Esophagus muscularis mucosa (tissue), 4 donors: ENCODE measurements at places on chromosomes 12 and 14. TPM values are rescaled to one million over a fixed set of nuclear protein-coding genes. Genes with fewer than 3 reads are reported as not detected.

Gene TSPAN31
- 44.9 TPM for total RNA-seq

Gene FITM1
- 0.52 TPM for total RNA-seq

GRCh38 chr12:117986705-117987469 lies 18.1 kb upstream of the KSR2 start:
- DNase-seq: no peak

DNA sequence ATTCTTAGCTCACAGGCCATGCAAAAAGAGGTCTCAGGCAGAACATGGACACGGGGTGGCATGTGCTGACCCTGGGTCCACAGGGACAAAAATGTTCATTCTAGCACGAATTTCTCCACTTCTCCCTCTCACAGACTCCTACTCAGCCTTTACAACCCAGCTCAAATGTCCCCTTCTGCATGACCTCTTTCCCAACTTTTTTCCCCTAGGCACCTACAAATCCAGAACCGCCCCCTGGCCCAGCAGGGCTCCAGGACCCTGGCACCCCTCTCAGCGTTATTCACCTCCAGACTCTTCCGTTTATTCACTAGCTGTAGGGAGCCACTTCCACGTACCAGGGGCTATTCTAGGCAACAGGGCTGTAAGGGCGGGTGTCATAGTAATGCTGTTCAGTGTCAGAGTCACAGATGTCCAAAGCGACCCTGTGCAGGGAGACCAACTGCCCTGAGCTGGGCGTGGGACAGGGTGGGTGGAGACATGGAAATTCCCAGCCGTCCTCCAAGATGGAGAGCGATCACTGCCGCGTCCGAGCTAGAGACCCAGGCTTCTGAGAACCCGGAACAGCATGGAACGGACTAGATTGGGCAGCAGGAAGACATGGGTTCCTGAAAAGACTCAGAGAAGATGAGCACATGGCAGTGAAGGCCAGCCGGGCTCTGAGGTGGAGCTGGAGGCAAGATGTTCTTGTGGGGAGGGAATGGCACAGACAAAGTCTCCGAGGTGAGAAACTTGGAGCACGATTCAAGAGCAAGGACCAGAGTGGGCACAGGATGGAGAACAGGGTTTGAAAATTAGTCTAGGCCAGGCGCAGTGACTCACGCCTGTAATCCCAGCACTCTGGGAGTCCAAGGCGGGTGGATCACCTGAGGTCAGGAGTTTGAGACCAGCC lies 274.9 kb upstream of the RTL1 start:
- DNase-seq: peak; percentile 86

DNA sequence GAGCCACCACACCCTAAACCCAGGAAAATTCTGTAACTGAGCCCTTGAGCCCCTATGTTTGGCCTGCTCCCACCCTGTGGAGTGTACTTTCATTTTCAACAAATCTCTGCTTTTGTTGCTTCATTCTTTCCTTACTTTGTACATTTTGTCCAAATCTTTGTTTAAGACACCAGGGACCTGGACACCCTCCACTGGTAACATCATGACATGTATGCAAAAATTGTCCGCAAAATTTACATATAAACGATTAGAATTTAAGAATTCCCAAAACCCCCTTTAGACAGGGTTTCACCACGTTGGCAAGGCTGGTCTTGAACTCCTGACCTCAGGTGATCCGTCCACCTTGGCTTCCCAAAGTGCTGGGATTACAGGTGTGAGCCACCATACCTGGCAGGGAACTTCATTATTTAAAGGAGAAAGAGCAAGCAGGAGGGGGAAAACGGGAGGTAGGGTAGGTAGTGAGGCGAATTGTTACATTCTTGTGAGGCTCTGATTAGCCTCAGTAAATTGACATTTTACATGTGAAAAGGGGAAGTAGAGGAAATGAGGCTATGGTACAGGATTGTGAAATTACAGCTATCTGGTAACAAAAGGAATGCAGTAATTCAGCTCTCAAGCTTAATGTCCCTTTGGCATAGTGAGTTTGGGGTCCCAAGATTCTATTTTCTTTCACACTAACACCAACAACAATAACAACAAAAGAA lies 27.6 kb downstream of the TUBA1A start:
- no peak for DNase-seq

Gene KIF26A
- total RNA-seq: 4.8 TPM

DNA sequence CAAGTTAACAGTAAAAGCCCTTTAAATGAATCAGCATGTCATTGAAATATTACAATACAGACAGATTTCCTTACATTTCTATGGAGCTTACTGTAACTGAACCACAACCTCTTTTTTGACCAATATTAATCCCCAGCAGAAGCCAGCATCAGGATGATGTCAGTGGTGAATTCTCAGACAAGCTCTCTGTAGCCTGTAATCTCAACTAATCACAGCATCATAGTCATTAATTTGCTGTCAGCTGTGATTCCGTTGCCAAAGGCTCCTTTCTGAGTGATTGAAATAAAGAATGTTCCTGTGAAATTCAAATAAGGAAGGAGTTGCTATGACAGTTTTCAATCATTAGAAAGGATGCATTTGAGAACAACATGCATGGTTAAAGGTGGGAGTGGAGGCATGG lies 323.1 kb downstream of the PDZRN4 start:
- no peak for DNase-seq
